Activated CD8-positive, alpha-beta memory T cell treated with anti-CD3 and anti-CD28 coated beads for 4 hours (primary cell): ENCODE measurements at places on chromosomes 7 and 10.

GRCh38 chr10:88490231-88490980, 92.7 kb downstream of the RNLS start:
- no peak for DNase-seq

GRCh38 chr7:40371806-40372440, 237.1 kb downstream of the SUGCT start:
- no peak for DNase-seq

GRCh38 chr7:38068461-38068860, 109.6 kb upstream of the STARD3NL start:
- DNase-seq, result no peak

DNA sequence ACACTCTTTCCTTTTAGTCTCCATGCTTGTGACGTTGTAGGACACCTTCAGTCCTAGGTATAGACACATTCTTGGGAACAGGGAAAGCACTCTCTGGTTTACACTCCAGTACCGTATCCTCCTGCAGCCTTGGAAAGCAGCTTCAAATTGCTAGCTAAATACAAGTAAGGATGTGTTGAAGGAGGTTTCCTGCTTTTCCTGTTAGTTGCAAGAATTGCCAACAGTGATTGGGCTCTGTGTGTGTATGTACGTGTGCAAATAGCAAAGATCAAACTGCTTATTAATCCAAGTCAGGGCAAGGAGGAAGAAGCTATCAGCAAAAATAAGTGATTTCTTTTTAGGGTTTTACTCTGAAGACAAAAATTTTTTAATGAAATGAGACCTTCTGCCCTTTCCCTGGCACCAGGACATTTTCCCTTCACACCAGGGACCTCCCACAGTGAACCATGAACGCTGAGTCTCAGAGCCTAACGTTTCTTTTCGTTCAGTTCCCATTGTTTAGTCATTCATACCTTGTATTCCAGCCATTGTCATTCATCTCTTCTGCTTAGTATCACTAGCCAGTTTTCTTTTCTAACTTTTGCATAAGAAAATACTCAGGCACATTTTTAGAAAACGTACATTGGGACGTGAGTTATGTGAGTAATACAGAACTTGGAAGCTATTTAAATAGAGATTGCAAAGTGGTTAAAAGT, 36.9 kb upstream of the AUTS2 start:
- no peak for DNase-seq

- no peak for DNase-seq
Measured at GRCh38 chr10:124072106-124072505, 21.3 kb downstream of the CHST15 start.

GRCh38 chr7:45082031-45082830, 6.5 kb downstream of the NACAD start:
- DNase-seq, result no peak

DNA sequence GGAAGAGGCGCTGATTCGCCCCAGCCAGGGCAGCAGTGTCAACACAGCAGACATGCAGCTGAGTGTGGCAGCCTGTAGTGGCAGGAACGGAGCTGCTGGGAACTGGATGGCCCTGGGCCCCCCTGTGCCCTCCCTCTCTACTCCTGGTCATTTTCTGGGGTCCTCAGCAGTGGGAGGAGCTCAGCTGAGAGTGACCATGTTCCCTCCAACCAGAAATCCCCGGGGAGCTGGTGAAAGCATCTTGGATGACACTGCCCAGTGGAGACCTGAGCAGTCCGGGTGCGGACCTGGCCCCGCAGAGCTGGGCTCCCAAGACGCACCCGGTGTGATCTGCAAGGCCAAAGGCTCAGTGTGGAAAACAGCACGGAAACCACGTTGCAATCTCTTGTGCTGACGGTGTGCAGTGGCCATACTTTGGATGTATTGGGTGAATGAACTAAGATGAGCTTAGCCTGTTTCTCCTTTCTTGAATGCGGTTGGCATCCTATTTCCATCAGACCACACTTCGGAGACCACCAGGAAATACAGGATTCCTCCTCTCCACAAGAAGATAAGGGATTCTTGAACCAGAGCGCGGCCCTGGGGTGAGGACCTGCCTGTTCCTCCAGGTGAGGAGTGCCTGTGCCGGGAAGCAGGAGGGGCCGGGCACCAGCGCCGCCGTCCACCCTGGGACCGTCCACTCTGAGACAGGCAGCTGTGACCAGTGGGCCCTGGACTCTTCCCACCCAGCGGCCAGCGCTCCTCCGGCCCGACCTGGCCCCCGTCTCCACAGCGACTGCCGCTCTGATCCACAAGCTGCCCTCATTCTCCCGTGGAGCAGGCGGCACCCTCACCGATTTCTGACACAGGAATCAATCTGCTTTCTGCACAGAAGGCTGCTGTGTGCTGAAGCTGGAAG, 93.5 kb upstream of the DIP2C start:
- no peak for DNase-seq

DNA sequence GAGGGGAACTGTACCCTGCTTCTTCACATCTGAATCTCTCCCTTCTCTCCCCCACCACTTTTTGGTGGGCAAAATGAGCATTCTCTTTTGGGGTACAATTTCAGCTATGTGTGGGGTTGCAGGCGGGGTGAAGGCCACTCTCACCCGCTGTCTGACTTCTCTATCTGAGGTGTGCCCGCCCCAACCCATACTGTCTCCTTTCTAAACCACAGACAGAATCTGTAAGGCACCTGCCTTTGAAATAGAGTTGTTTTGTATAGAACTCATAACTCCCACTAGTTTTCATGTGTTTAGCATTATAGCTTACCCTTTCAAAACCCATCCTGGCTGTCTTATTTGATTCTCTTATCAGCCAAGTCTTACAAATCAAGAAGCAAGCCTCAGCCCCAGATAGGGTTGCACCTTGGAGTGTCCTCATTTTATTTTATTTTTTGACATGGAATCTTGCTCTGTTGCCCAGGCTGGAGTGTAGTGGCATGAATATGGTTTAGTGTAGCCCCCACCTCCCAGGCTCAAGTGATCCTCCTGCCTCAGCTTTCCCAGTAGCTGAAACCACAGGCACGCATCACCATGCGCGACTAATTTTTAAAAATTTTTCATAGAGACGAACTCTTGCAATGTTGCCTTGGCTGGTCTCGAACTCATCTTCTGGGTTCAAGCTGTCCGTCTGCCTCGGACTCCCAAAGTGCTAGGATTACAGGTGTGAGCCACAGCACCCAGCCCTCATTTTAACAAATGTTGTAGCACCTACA, 11.9 kb downstream of the TSPAN14 start:
- DNase-seq, result no peak

- no peak for DNase-seq
Measured at GRCh38 chr7:50339990-50340500, 35.5 kb downstream of the IKZF1 start.
